ENCODE measurements at places on chromosomes 3 and 15.

DNA sequence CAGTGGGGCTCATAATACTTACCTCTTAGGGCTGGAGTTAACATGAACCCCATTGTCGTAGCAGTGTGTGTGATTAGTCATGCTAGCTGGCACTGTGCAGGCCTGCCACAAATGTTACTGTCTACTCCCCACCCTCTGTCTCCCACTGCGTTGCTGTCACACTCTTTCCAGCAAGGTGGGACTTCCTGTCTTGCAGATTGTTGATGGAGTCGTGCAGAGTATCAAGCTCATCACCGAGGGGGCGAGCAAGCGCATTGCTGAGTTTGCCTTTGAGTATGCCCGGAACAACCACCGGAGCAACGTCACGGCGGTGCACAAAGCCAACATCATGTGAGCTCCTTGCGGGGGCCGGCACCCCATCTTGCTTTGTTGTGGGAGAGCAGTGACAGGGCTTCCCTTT, 12.9 kb downstream of the IDH3A start:
- DNase-seq = no peak

GRCh38 chr3:112602217-112602838, 38.6 kb downstream of the CCDC80 start:
- DNase-seq = no peak

GRCh38 chr15:50189633-50190032, 7.6 kb downstream of the SLC27A2 start:
- no peak for DNase-seq

GRCh38 chr15:44530653-44531052, 6.3 kb upstream of the EIF3J start:
- DNase-seq = no peak

GRCh38 chr3:173732237-173732636, 334.7 kb downstream of the NLGN1 start:
- DNase-seq = no peak

DNA sequence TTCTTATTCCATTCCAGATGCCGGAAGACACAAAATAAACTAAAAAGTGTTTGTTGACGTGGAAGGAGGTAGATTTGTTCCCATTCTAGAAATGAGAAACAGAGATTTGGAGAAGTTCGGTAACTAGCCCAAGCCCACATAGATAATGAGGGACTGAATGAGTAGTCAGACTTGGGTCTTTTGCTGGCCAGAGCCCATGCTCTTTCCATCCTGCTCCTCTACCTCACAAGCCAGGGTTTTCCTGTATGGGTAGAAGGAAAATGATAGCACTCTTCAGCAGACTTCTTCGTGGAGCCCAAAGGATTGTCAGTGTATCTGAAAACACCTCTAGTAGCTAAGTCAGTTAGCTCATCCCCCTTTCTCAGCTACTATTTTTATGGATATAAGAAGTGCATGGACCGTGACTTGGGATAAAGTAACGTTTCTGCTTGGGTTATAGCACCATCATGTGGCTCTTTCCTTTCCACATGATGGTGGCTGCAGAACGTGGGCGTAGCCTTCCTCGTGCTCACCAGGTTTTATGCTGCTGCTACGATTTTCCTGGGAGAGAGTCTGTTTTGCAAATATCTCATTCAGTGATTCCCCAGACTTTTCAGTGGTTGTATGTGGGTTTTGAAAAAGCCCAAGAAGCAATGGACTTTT, 84.6 kb downstream of the DGKG start:
- no peak for DNase-seq
